ENCODE measurements at places on chromosomes 1 and 21. TPM values are rescaled to one million over a fixed set of nuclear protein-coding genes. Genes with fewer than 3 reads are reported as not detected.
A peak's percentile ranks its signal among the peaks of the same experiment; 100 is the strongest.

CNKSR1 gene
- 0.86 TPM for total RNA-seq

DNA sequence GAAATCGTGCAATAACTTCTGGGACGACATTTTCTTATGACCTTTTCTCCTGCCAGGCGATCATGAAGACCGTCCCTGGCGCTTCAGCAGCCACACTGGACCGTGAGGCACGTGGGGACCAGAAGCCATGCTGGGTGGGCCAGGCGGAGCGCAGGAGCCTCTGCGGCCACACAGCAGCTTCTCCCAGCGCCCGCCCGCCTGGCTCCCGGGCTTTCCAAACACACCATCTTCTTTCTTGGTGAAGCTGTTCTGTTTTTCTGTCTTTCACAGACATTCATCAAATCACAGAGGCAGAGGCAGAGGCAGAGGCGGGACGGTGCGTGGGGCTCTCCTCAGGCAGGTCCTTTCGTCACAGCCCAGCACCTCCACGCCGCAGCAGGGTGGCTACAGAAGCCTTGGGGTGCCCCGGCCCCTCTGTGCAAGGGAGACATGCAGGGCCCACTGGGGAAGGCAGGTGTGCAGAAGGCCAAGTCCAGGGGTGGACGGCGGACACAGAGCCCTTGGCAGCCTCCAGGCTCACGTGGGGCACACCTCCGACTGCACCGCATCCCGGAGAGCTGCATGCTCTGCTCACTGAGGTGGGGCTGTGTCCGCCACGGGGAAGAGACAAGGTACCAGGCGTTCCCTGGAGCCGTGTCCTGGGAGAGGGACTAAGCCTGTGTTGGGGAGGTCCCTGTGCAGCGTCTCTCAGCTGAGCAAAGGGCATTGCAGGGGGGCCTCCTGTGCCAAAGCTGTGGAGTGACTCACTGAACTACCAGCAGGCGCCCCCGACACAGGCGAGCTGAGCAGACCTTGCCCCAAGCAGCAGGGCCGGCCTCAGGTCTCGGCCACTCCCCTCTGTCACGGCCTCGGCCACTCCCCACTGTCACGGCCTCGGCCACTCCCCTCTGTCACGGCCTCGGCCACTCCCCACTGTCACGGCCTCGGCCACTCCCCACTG is 2.6 kb upstream of the TMEM240 start:
- H3K4me3 ChIP-seq, result no peak overlapping the region
- H3K4me1 ChIP-seq, result no peaks in the 10 kb centered on the region
- H3K27ac ChIP-seq, result no peak overlapping the region
- H3K36me3 ChIP-seq, result no peaks in the 10 kb centered on the region
- H3K27me3 ChIP-seq, result no peaks in the 10 kb centered on the region

GRCh38 chr1:167722152-167722869 is 529 bp downstream of the MPZL1 start:
- H3K36me3 ChIP-seq, result no peaks in the 10 kb centered on the region
- H3K4me1 ChIP-seq, result peaks cover 32% of the 10 kb centered on the region
- H3K27me3 ChIP-seq, result no peaks in the 10 kb centered on the region
- H3K4me3 ChIP-seq, result peak overlapping the region; percentile 72
- H3K27ac ChIP-seq, result peak overlapping the region; percentile 59

SPATA21 gene
- total RNA-seq, result not detected

FAM72A gene
- 14.1 TPM for total RNA-seq

DNA sequence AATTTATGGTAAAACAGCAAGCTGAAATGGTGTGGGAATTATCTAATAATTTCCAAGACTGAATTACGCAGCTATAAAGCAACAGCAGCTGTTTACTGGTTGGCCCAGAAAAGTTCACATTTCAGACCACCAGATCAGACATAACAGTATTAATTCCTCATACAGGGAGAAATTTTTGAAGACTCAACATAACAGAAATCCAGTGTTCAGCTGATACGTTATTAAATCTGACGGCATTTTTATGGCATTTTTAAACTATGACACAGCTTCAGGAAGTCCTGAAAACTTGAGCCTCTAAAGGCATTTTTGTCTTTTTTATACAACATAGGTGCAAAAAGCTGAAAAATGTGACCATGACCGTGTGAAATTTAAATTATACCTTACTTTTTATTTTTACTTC is 91.2 kb downstream of the APP start:
- H3K4me3 ChIP-seq, result no peak overlapping the region
- no peaks in the 10 kb centered on the region for H3K4me1 ChIP-seq
- H3K36me3 ChIP-seq, result no peaks in the 10 kb centered on the region

DNA sequence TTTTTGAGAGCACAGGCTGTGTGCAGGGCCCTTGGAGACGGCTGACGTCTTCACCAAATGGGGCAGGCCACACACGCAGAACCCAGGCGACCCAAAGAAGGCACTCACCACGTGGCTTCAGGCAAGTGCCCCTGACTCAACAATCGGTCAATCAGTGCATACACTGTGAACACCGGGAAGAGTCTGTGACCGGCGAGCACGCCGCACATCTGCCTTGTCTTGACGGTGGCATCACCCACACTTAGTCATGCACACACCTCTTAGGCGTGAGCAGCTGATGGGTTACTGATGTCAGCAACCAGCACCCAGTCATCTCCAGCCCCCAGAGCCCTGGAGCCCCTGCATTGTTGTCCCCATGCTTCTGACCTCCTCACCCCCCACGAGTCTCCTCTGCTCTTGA is 4.9 kb upstream of the LRRC3 start:
- H3K4me3 ChIP-seq, result no peak overlapping the region
- no peaks in the 10 kb centered on the region for H3K27me3 ChIP-seq
- no peak overlapping the region for H3K27ac ChIP-seq

GRCh38 chr1:28208818-28209441 is 23.9 kb downstream of the DNAJC8 start:
- H3K27ac ChIP-seq, result no peak overlapping the region
- peak; percentile 50 for DNase-seq
- H3K36me3 ChIP-seq, result peaks cover 41% of the 10 kb centered on the region

DNA sequence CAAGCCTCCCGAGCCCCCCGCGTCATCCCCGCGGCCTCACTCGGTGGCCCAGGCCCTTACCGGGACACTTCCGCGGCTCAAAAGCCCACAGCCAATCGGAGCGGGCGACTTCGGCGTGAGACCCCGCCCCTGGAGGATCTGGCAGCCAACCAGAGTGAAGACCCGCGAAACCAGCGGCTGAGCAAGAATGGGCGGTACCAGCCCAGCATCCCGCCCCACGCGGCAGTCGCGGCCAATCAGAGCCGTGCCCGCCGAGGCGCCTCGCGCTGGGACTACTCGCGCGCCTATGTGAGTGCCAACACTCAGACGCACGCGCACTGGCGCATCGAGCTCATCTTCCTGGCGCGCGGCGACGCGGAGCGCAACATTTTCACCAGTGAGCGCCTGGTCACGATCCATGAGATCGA is 22.5 kb downstream of the DISP3 start:
- DNase-seq, result peak; percentile 28
- peaks cover 3% of the 10 kb centered on the region for H3K27me3 ChIP-seq
- H3K36me3 ChIP-seq, result no peaks in the 10 kb centered on the region
- H3K4me1 ChIP-seq, result no peaks in the 10 kb centered on the region
- no peak overlapping the region for H3K4me3 ChIP-seq

DNA sequence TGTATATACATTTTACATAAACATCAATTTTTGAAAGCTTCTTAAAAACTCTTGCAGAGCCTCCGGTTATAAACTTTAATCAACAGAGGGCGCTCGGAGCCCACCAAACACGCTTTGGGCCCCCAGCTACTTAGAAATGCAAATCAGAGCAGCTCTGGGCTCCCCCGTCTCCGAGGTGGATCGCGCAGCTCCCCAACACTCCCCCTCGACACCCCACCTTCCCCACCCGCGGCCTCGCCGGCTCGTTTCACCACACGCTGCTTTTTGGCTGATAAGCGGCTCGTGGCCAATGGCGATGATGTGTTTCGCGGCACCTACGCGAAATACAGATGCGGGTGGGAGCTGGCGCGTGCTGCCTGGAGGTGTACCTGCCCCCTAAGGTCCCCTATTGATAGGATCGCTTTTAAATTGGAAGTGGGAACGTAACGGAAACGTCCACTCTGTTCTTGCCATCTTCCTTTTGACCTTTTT is 1.7 kb upstream of the KIF26B start:
- peak overlapping the region; percentile 76 for H3K4me3 ChIP-seq
- no peak overlapping the region for H3K27ac ChIP-seq
- H3K27me3 ChIP-seq, result peaks cover 30% of the 10 kb centered on the region
- DNase-seq, result peak; percentile 58

GRCh38 chr1:57854436-57854835 is 430.6 kb upstream of the DAB1 start:
- no peaks in the 10 kb centered on the region for H3K27me3 ChIP-seq
- no peak for DNase-seq
- H3K36me3 ChIP-seq, result no peaks in the 10 kb centered on the region
- H3K27ac ChIP-seq, result no peak overlapping the region
- no peaks in the 10 kb centered on the region for H3K4me1 ChIP-seq

OR6N1 gene
- not detected for total RNA-seq

- no peaks in the 10 kb centered on the region for H3K36me3 ChIP-seq
- DNase-seq, result no peak
- H3K27me3 ChIP-seq, result no peaks in the 10 kb centered on the region
These were observed 30.6 kb downstream of the LDLRAP1 start for GRCh38 chr1:25573961-25574360.

- no peak overlapping the region for H3K4me3 ChIP-seq
- H3K27ac ChIP-seq, result no peak overlapping the region
These were observed 8.5 kb downstream of the HLX start for GRCh38 chr1:220887520-220888416.

FLG2 gene
- total RNA-seq, result not detected

- H3K36me3 ChIP-seq, result no peaks in the 10 kb centered on the region
- no peak for DNase-seq
- no peak overlapping the region for H3K27ac ChIP-seq
- H3K4me1 ChIP-seq, result peaks cover 5% of the 10 kb centered on the region
- H3K4me3 ChIP-seq, result no peak overlapping the region
These were observed 1.2 kb downstream of the NEXN start for GRCh38 chr1:77889671-77890070.

GRCh38 chr1:208855403-208855802 is 611.2 kb upstream of the PLXNA2 start:
- H3K27me3 ChIP-seq, result no peaks in the 10 kb centered on the region
- H3K27ac ChIP-seq, result no peak overlapping the region
- no peaks in the 10 kb centered on the region for H3K36me3 ChIP-seq
- H3K4me3 ChIP-seq, result no peak overlapping the region
- no peak for DNase-seq
- no peaks in the 10 kb centered on the region for H3K4me1 ChIP-seq

DNA sequence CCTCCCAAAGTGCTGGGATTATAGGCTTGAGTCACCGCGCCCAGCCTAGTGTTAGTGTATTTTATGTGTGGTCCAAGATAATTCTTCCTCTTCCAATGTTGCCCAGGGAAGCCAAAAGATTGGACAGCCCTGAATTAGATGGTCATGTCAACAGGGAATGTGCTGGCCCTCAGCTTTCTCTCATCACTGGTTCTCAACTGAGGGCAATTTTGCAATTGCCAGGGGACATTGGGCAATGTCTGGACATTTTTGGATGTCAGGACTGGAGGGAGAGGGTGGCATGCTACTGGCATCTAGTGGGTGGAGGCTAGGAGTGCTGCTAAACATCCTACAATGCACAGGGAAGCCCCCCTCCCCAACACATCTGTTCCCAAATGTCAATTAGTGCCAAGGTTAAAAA is 95.0 kb downstream of the LAMC2 start:
- no peak for DNase-seq
- no peaks in the 10 kb centered on the region for H3K36me3 ChIP-seq
- H3K27me3 ChIP-seq, result no peaks in the 10 kb centered on the region
- H3K27ac ChIP-seq, result no peak overlapping the region
- no peak overlapping the region for H3K4me3 ChIP-seq

GRCh38 chr1:204875255-204875654 is 4.6 kb downstream of the NFASC start:
- H3K4me1 ChIP-seq, result no peaks in the 10 kb centered on the region
- H3K27ac ChIP-seq, result no peak overlapping the region
- no peak for DNase-seq
- no peaks in the 10 kb centered on the region for H3K36me3 ChIP-seq
- no peak overlapping the region for H3K4me3 ChIP-seq
- no peaks in the 10 kb centered on the region for H3K27me3 ChIP-seq

DNA sequence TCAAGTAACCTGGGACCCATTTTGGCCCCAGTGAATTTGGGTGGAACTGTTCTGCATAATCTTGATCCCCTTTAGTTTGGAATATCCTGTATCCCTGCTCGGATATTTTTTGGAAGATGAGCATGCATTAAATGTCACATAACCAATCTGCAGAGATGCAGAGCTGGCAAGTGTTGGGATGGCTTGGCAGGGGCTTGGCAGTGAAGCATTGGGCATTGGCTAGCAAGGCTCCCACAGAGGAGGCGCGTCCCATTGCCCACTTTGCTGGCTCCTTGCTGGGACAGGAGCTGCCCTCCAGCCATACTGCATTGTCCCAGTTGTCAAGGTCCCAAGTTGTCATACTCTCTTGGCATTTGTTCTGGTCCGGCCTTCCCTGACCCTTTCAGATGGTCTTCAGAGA is 29.9 kb downstream of the LAMC2 start:
- peaks cover 24% of the 10 kb centered on the region for H3K4me1 ChIP-seq
- no peaks in the 10 kb centered on the region for H3K36me3 ChIP-seq
- H3K4me3 ChIP-seq, result no peak overlapping the region
- DNase-seq, result no peak

MSH4 gene
- 0.58 TPM for total RNA-seq

BMP8B gene
- total RNA-seq, result 1.2 TPM

All from CD8-positive, alpha-beta memory T cell (primary cell).